Activated T-helper 1 cell treated with Interleukin-2 at 50 U/mL for 16 hours (primary cell): ENCODE measurements at places on chromosomes 7 and 10.
A peak's percentile ranks its signal among the peaks of the same experiment; 100 is the strongest.

- DNase-seq = no peak
Observed at GRCh38 chr10:11004144-11005077, 13.3 kb upstream of the CELF2 start.

DNA sequence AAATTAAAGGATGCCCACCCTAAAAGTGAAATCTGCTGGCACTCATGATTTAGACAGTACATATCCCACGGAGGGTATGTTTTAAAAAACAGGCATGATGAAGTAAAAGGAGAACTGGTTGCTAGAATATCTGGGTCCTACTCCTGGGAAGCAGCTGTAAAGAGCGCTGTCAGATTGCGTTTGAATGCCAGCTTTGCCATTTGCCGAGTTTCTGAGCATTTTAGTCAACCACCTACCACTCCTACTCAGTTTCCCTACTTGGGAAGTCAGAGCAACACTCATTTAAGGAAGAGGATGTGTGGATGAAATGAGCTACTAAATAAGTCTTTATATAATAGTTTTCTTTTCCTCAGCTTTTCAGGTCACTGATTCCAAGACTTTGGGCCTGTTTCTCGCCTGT, 1.1 kb upstream of the UMAD1 start:
- DNase-seq = no peak

DNA sequence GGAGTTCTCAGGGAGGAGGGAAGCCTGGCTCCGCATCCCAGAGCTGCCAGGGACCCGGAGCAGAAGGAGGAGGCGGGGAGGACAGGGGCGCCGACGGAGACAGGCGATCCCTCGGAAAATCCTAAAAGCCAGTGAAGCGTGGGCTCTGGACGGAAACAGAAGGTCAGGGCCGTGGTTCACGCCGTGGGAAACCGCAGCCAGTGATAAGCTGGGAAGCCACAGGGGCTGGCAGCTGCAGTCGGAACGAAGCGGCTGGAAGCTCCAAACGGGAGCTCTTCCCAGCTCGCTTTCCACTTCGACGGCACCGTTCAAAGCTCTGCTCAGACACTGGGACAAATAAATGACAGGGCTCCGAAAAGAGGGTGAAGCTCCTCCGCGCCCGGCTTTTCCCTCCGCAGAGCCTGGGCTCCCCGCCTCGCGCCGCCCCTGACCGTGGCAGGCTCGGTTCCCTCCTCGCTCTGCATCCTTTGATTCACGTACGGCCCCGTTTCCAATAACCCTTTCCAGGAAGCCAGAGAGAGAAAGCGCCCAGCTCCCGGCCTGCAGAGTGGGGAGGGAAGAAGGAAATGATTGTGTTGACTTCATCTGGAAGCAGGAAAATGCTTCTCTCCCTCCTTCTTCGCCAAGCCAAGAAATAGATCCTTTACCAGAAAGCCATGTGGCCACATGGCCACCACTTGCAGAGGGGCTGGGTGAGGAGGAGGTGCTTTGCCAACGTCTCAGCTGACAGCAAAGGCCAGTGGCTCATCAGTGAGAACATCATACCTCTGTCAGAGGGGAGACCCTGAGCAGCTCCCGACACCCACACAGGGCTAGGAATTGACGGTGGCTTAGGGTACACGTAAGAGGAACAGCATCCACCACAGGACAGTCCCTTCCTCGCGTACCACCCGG, 57.4 kb downstream of the ADRB1 start:
- no peak for DNase-seq

- no peak for DNase-seq
Observed at GRCh38 chr10:78595269-78595619, 473.5 kb upstream of the ZMIZ1 start.

- DNase-seq = no peak
Observed at GRCh38 chr7:78176171-78176570, 377.6 kb downstream of the PHTF2 start.

GRCh38 chr7:32206987-32207386, 136.8 kb upstream of the PDE1C start:
- DNase-seq = no peak

DNA sequence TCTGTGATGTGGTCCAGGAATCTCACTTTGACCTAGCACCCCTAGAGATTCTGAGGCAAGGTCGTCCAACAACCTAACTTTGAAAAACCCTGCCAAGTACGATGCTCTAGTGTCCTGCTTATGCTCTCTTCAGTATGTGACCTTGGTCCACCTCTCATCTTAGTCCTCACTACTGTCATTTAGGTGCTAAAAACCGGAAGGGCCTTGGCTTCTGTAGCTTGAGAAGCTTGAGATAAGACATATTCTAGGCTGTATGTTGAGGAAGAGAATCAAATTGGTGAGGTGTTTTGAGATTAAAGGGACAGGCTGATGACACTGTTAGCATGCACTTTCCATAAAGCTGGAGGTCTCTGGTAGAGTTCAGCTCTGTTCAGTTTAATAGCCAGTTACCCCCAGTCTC, 57.0 kb upstream of the MTPN start:
- DNase-seq = no peak

GRCh38 chr10:43204943-43205671, 61.8 kb downstream of the RASGEF1A start:
- DNase-seq = peak; percentile 19

GRCh38 chr10:34206078-34206934, 608.8 kb downstream of the PARD3 start:
- no peak for DNase-seq

GRCh38 chr7:92260248-92260781, 14.5 kb downstream of the ANKIB1 start:
- no peak for DNase-seq

DNA sequence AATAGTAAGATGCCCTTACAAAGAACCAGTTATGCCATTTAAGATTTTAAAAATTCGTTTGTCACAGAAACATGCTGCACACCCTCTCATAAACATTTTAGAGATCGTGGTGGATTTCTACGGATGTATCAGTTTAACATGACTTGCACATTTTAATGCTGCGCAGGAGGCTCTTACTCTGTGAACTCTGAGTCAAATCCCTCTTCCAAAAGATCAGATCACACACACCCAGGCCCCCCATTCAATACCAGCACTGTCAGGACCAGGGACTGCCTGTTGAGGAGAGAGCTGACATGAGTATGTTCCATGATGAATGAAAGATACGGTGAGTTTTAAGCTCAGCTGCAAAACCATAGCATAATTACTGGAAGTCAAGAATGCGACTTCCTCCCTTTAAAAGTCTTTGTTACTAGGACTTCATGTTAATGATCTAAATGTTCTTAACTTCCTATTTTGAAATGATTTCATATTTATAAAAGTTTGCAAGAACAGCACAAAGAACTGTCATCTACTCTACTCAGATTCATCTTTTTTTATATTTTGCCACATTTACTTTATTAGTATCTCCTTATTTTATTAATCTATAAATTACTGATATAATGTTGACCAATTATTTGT, 500.2 kb downstream of the GLRX3 start:
- DNase-seq = no peak

GRCh38 chr10:35442028-35442427, 105.7 kb downstream of the CCNY start:
- no peak for DNase-seq

DNA sequence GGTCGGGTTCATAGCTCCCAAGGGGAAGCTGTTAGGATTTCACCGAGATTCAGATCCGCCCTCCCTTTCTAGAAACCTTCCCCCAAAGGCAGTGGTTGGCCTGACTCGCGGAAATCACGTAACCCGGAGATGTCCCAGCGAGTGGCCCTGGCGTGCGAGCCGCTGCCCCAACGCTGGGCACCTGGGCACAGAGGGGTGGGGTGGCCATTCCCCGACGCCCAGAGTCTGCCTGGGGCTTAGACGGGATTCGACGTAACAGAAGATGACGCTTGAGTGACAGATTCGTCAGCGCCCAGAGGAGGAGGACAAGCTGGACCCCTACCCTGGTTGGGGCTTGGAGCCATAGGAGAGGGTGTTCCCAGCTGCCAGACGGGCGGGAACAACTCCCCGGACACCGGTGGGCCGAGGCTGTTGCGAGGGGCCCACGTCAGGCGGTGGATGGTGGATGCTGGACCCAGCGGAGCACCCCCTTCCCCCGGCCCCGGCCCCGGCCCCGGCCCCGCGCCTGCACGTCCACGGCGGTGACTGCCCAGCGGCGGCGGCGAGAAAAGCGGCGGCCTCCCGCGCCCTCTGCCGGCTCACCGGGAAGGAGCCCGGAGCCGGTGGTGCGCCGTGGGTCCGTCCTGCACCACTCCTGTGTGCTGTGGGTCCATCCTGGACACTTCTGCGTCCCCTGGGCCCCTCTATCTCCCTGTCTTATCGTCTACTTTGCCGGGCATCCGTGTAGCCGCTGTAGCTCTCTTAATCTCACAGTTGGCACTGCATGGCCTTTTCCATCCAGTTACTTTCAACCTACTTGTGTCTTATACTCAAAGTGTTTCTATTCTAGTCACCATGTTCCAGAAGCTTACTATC, 35.4 kb upstream of the KNDC1 start:
- no peak for DNase-seq

- no peak for DNase-seq
Observed at GRCh38 chr7:30880941-30881340, 30.7 kb upstream of the AQP1 start.

DNA sequence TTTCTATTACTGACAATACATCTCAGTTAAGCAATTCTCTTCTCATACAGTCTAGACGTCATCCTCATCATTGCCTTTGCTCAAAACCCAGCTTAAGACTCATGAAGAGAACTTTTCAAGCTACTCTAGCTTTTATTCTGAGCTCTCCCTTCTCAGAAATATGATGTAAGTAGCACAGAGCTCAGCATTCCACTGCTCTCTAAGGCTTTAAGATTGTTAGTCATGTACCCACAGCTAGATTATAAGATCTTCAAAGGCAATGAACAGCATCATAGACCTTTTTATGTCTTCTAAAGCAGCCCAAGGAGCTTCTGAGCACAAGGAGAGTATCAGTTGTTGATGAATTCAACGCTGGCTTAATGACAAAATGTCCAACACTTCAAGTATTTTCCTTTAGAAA, 119.3 kb downstream of the NRP1 start:
- no peak for DNase-seq

DNA sequence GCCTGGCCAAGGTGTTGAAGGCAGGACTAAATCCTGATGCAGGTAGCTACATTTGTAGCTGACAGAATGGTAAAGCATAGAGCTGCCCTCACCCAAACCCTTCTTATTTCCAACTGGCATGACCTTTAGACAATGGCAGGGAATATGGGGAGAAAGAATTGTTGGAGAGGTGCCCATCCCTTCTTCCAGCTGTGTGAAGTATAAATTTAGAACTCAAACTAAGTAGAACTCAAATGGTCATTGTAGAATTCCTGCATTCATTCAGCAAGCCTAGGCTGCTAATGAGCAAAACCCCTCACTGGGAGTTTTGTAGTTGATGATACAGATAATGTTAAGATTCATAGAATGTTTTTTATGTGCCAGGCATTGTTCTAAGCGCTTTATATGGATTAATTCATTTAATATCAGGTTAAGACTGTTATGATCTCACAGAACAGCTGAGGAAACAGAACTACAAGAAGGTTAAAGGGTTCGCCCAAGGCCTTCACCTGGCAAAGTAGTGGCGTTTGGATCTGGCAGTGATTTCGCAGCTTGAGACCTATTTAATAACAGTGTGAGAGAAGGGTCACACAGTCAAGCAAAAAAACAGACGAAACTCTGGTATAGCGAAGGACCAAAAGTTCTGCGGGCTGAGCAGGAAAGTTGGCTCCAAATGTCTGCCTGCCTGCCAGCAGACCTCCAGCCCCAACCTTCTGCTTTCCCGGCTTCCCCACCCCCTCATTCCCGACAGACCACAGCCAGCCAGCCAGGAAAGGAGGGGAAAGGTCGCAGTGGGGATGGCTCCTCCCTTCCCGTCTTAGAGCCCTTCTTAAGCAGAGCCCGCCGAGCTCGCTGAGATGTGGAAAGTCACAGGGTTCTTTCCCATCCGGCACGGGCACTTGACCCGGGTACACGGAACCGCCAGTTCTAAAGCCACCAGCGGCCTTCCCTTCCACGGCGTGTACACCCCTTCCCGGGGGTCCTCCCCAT, 1.6 kb upstream of the HILPDA start:
- no peak for DNase-seq
